Sciatic nerve (tissue), 2 donors: ENCODE measurements at places on chromosomes 5 and 9. TPM values are rescaled to one million over a fixed set of nuclear protein-coding genes. Genes with fewer than 3 reads are reported as not detected.
A peak's percentile ranks its signal among the peaks of the same experiment; 100 is the strongest.

GRCh38 chr9:3035579-3036332, 191.9 kb upstream of the PUM3 start:
- DNase-seq = no peak

DNA sequence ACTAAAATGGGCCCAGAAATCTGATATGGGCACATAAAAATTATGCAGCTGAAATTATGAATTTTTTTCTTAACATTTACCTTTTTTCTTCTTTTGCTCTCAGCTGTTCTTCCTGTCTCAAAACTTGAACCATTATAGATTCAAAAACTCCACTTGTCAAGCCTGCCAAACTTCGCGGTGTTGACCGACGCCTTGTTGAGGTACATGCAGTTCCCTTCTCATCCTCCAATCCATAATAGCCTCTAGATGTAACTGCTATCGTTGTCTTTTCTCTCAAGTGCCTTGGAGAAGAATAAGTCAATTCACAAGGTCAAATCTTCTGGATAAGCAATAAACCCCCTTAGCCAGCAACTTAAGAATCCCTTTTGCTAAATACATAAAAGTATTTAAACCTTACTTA, 27.2 kb downstream of the RANBP6 start:
- no peak for DNase-seq

DNA sequence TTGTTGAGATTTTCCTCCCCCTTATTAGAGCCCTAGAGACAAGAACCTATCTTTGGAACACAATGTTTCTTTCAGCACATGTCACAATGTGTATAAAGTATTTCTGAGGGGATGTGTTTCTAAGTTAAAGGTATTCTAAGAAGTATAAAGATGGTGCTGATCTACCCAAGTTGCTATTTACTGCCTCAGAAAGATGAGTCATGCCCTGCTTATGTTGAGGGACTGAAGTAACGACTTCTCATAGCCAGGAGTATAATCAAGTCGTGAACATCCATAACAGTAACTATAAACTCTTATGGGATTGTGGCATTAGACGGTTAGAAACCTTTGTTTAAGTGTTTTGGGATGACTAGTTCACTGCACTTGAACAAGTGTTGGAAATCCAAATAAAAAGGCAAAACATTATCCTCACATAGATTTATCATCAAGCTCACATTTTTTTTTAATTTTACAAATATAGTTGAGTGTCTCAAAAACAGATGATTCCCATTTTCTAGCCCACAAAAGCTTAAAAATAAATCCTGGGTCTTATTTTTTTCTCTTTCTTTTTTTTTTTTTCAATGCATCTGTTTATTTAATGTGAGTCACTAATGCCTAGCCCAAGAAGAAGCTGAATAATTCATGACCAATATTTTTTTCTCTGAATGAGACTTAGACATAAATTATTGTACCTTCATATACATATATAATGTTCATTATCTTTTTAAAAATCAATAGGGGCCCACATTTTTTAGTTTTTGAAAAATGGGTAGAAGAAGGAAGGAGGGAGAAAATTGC, 12.2 kb upstream of the TMEM252 start:
- no peak for DNase-seq

GRCh38 chr9:14402583-14402982, 88.6 kb upstream of the NFIB start:
- DNase-seq = no peak

LCN15 gene
- total RNA-seq = not detected

- no peak for DNase-seq
Measured at GRCh38 chr9:100064872-100065581, 33.8 kb downstream of the ERP44 start.

FCN2 gene
- not detected for total RNA-seq

DNA sequence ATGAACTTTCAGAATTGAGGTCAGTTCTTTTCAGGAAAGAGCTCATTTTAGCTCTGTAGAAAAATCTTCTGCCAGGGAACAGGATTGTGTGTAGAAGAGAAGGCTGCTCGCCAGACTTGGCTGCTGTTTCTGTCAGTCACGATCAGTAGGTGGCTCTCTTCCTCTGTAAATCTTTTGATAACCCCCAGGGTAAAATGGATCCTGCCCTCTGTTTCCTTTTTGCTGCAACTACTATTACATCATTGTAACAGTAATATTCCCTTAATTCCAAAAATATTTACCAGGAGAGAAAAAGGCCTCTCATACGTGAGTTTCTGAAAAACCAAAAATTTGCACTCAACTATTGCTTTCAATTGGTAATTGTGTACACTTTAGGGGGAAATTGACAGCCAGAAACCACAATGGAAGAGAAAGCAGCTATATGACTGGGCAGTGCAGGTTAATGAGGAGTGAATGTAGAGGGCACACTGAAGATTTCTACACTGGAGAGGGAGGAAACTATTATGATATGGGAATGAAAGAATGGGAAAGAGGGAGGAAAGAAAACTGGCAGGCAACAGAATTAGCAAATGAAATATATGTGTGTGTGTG, 12.3 kb downstream of the IFNA21 start:
- DNase-seq = no peak

NIPSNAP3A gene
- total RNA-seq = 28.9 TPM

GRCh38 chr9:4077499-4078102, 222.3 kb downstream of the GLIS3 start:
- peak; percentile 89 for DNase-seq

C5orf52 gene
- total RNA-seq = not detected

GRCh38 chr5:1470762-1471211, 25.5 kb upstream of the SLC6A3 start:
- DNase-seq = peak; percentile 60

GRCh38 chr9:136300866-136301265, 3.0 kb downstream of the CCDC187 start:
- no peak for DNase-seq

- no peak for DNase-seq
Measured at GRCh38 chr5:4576161-4576748, 563.9 kb upstream of the ADAMTS16 start.

GRCh38 chr9:89360465-89360864, 42.2 kb downstream of the SECISBP2 start:
- DNase-seq = peak; percentile 42

DNA sequence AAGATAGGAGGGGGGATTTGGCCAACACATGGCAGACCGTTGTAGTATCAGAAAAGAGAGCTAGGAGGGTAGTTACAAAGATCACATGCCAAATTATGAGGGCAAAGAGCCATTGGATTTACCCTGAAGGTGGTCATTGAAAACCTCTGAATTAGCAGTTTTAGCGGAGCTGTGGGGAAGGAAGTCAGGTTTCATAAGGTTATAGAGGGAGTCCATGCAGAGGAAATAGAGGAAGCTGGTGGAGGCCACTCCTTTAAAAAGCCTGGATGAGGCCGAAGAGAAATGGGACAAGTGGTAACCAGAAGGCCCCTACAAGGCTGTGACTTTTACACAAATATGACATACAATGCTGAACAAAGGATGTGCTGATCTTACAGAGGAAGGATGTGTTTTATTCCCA, 13.2 kb downstream of the DOCK8 start:
- DNase-seq = no peak

GRCh38 chr5:91264311-91265051, 118.6 kb downstream of the ARRDC3 start:
- no peak for DNase-seq

DNA sequence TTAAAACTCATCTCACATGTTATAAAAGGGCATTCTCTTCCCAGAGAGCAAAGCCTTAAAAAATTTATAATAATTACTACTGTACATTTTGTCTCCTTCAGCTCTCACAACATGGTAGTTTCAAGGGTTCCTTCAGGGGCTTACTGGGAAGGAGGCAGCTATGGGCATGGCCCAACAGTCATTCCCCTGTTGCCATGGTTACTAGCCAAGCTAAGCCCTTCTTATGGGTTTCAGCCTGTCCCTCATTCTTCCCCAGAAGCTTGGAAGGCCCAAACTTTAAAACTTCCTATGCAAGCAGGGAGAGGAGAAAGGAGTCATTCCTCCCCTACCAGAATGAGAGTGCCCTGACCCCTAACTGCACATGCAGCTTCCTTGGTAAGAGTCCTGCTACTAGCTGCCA, 82.2 kb upstream of the CNTLN start:
- no peak for DNase-seq

DNA sequence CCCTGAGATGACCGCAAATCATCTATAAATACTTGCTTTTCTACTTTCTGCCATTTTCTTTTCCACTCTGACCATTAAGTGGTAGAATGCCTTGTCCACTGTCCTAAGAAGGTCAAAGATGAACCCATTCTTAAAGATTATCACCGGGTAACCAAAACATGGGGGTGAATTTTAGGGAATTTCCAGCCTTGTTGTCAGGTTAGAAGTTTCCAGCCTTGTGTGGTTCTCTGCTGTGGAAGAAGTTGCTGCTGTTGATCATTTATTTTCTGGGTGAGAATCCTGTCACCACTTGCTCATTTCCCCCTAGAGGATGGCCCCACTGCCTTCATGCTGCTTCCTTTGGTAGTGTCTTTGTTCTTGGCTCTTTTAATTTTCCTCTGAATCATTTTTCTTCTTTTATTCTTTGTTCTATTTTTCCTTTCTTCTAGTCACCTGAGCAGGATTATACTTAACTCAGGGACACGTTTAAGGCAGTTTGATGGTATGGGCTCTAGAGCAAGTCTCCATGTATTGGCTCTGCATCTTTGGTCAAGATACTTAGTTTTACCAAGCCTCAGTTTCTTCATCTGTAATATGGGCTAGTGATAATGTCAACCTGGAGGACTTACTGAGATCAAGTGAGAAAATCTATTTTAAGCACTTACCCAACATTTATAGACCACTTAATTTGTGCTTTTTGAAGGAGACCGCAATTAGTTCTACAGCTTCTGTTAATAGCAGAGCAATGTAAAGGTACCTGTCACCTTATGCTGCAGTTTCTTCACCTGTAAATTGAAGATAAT, 266.2 kb downstream of the ARHGAP26 start:
- no peak for DNase-seq

GRCh38 chr9:95000821-95001220, 274.3 kb downstream of the AOPEP start:
- no peak for DNase-seq

IFNA13 gene
- total RNA-seq = not detected
